Thoracic aorta (tissue), 2 donors: ENCODE measurements at places on chromosomes 7 and 10.
A peak's percentile ranks its signal among the peaks of the same experiment; 100 is the strongest.

- no peak overlapping the region for H3K4me3 ChIP-seq
- no peak for DNase-seq
- H3K4me1 ChIP-seq: no peaks in the 10 kb centered on the region
- H3K36me3 ChIP-seq: no peaks in the 10 kb centered on the region
- H3K27ac ChIP-seq: no peak overlapping the region
These were observed 399.5 kb upstream of the ANKRD30A start for GRCh38 chr10:36725581-36726520.

DNA sequence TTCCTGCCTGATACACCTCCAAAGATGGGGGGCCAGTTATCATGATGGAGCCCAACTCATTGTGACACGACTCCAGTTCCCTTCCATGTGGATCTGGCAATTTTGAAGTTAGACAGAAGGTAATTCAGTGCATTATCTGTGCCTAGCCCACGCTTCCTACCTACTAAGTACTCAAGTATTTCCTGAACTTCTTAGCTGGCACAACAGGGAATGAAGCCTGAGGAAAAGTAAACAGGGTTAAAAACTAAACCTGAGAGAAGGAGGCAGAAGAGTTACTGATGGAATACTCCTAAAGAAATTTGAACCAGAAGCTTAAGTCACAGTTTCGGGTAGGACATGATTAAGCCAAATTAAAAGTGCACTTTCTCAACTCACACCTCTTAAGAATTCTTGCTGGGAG lies 1.1 kb upstream of the SEC31B start:
- H3K4me3 ChIP-seq: no peak overlapping the region
- H3K27me3 ChIP-seq: no peaks in the 10 kb centered on the region
- H3K27ac ChIP-seq: no peak overlapping the region
- peaks cover 15% of the 10 kb centered on the region for H3K4me1 ChIP-seq
- no peak for DNase-seq

DNA sequence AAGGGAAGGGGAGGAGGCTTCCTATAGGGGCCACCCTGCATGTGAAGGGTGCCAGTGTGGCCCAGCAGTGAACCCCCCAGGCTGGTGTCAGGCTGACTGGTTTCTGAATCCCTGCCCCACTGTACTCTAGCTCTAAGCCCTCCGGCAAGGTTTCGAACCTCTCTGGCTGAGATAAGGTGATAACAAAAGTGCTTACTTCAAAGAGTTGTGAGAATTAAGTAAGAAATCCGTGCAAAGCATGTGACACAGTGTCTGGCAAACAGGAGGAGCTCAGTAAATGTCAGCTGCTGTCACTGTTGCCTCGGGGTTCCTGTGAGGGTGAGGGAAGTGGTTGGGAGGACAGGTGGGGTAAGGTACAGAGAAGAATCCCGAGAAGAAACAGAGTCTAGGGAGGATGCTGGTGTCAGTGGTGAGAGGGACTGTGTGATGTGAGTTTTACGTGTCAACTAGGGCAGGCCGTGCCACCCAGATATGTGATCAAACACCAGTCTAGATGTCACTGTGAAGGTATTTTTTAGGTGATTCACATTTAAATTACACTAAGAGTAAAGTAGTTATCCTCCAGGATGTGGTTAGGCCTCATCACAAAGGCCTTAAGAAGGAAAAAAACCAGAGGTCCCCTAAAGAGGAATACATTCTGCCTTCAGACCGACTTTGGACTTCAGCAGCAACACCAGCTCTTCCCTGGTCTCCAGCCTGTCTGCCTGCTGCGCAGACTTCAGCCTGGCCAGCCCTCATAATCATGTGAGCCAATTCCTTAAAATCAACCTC lies 64.4 kb downstream of the BPGM start:
- no peak overlapping the region for H3K4me3 ChIP-seq
- H3K36me3 ChIP-seq: no peaks in the 10 kb centered on the region
- DNase-seq: no peak
- H3K27me3 ChIP-seq: no peaks in the 10 kb centered on the region

- no peak overlapping the region for H3K4me3 ChIP-seq
- no peaks in the 10 kb centered on the region for H3K27me3 ChIP-seq
- no peaks in the 10 kb centered on the region for H3K36me3 ChIP-seq
- peaks cover 5% of the 10 kb centered on the region for H3K4me1 ChIP-seq
These were observed 53.9 kb upstream of the IL6 start for GRCh38 chr7:22672846-22673680.

- H3K4me3 ChIP-seq: no peak overlapping the region
- no peak for DNase-seq
- H3K4me1 ChIP-seq: no peaks in the 10 kb centered on the region
- no peaks in the 10 kb centered on the region for H3K27me3 ChIP-seq
These were observed 347.2 kb upstream of the KCND2 start for GRCh38 chr7:119925581-119926289.

- no peak overlapping the region for H3K4me3 ChIP-seq
- no peaks in the 10 kb centered on the region for H3K4me1 ChIP-seq
- no peak overlapping the region for H3K27ac ChIP-seq
- DNase-seq: no peak
These were observed 91.2 kb upstream of the CCZ1B start for GRCh38 chr7:6917258-6917657.

GRCh38 chr10:76255241-76255640 lies 823.8 kb downstream of the LRMDA start:
- no peak overlapping the region for H3K27ac ChIP-seq
- H3K36me3 ChIP-seq: no peaks in the 10 kb centered on the region
- H3K4me1 ChIP-seq: peaks cover 15% of the 10 kb centered on the region
- no peak for DNase-seq

DNA sequence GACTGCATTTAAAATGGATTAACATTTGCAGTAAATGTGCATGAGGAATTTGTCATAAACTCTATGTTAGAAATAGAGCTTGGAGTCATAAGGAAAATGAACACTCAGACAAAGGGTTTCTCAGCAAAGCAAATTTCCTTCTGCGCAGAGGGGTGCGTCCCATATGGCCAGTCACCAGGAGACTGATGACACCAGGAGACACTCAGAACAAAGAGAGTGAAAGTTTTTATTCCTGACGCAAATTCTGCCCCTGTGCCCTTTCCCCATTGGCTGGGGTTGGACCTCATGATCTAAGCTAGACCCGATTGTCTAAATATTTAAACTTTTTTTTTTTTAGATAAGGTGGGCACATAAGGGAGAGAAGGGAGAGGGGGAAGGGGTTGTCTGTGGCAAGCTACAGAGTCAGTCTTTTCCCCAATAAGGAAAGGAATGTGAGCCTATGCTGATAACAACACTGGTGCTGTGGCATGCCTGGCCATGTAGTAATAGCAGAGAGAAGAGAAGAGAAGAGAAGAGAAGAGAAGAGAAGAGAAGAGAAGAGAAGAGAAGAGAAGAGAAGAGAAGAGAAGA lies 202.0 kb downstream of the POM121L12 start:
- H3K4me1 ChIP-seq: peaks cover 11% of the 10 kb centered on the region
- H3K27ac ChIP-seq: peak overlapping the region; percentile 54
- H3K4me3 ChIP-seq: peak overlapping the region; percentile 50
- no peaks in the 10 kb centered on the region for H3K27me3 ChIP-seq
- no peak for DNase-seq

GRCh38 chr7:97001656-97002554 lies 3.4 kb upstream of the DLX6 start:
- peaks cover 13% of the 10 kb centered on the region for H3K4me1 ChIP-seq
- no peaks in the 10 kb centered on the region for H3K36me3 ChIP-seq
- H3K4me3 ChIP-seq: no peak overlapping the region
- H3K27ac ChIP-seq: no peak overlapping the region
- no peak for DNase-seq

DNA sequence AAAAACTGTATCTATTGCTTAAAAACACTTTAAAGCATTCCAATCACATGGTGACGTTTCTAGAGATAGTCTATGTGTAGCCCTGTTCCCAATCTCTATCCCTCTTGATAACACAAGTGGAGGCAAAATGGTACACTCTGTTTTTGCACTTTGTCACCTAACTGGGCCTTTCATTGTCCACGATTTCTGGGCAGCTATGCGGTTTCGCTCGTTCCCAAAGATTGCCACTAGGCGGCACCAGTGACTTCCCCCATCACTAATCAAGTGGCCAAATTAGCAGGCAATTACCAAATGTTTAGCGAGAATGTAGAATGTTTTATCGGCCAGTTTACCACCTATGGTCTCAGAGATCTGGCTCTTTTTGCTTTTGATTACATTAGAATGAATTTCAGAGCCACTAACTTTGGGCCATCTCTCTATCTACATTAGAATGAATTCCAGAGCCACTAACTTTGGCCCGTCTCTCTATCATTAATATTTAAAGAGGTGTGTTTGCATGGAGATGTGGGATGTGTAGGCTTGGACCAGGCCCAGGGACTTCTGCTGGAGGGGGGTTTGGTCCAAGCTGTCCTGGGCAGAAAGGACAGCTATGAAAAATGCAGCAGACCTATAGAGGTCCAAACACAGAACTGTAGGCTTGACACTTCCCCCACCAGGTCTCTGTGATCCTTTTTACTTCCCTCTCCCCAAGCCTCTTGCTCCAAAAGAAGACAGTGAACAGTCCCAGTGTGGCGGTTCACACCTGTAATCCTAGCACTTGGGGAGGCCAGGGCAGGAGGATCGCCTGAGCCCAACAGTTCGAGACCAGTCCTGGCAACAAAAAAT lies 90.1 kb downstream of the EPC1 start:
- no peaks in the 10 kb centered on the region for H3K4me1 ChIP-seq
- no peak for DNase-seq
- H3K4me3 ChIP-seq: no peak overlapping the region
- H3K27ac ChIP-seq: no peak overlapping the region
- H3K27me3 ChIP-seq: no peaks in the 10 kb centered on the region
- no peaks in the 10 kb centered on the region for H3K36me3 ChIP-seq

DNA sequence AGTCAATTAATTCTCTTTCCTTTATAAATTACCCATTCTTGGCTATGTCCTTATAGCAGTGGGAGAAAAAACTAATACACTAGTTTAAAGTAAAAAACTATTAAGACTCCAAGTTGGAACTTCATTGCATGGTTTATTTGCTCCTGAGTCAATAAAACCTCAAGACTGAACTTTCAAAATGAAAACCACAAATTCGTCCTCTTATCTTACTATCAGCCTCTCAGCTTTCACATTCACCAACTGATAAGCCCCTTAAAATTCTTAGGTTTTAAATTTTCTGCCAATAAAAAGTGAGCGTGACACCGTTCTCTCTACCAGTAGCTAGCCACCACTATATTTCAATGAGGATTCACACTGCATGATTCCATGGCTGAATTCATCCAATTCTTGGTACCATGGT lies 346.4 kb upstream of the NPSR1 start:
- no peak overlapping the region for H3K4me3 ChIP-seq
- no peaks in the 10 kb centered on the region for H3K36me3 ChIP-seq
- no peak for DNase-seq
- no peaks in the 10 kb centered on the region for H3K27me3 ChIP-seq
- no peaks in the 10 kb centered on the region for H3K4me1 ChIP-seq

GRCh38 chr10:61904733-61905725 lies 3.5 kb downstream of the ARID5B start:
- no peak for DNase-seq
- no peaks in the 10 kb centered on the region for H3K36me3 ChIP-seq
- peak overlapping the region; percentile 97 for H3K4me3 ChIP-seq
- H3K27ac ChIP-seq: peak overlapping the region; percentile 98
- peaks cover 8% of the 10 kb centered on the region for H3K4me1 ChIP-seq

GRCh38 chr10:13382703-13383398 lies 34.8 kb upstream of the SEPHS1 start:
- no peak overlapping the region for H3K27ac ChIP-seq
- H3K4me3 ChIP-seq: peak overlapping the region; percentile 27
- H3K36me3 ChIP-seq: no peaks in the 10 kb centered on the region
- H3K4me1 ChIP-seq: no peaks in the 10 kb centered on the region
- no peak for DNase-seq
- H3K27me3 ChIP-seq: no peaks in the 10 kb centered on the region

- no peaks in the 10 kb centered on the region for H3K36me3 ChIP-seq
- H3K27me3 ChIP-seq: no peaks in the 10 kb centered on the region
These were observed 235.3 kb downstream of the PHF14 start for GRCh38 chr7:11208883-11209465.

DNA sequence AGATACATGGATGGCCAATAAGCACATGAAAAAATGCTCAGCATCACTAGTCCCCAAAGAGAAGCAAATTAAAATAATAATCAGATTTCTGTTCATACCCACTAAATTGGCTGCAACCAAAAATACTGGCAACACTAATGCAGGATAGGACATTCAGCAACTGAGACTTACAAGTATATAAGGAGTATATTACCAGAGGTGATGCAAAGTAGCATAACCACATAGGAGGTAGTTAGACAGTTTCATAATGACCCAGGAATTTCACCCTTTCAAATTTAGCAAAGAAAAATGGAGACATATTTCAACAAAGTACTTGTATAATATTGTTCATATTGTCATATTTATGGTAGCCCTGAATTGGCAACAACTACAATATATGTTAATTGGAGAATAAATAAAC lies 727.8 kb downstream of the GRID1 start:
- no peak for DNase-seq
- H3K4me1 ChIP-seq: peaks cover 10% of the 10 kb centered on the region
- no peak overlapping the region for H3K27ac ChIP-seq
- H3K27me3 ChIP-seq: no peaks in the 10 kb centered on the region
- no peak overlapping the region for H3K4me3 ChIP-seq

DNA sequence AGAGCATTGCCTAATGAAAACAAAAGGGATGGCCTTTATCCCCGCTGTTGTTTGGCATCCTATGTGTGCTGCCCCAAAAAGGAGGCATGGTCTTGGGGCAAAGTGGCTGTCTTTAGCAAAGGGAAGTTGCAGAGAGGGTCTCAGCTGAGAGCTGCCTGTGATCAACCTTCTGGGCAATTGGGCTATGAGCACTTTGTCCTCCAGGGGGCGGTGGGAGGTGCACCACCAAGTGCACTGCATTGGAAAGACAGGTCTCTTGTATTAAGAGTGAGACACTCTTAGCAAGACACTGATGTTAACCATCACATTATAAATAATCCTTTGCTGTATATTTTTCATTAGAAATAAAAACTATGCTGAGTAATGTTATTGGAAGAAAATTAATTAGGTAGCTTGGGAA lies 314.8 kb downstream of the POM121L12 start:
- no peak overlapping the region for H3K27ac ChIP-seq
- H3K4me1 ChIP-seq: no peaks in the 10 kb centered on the region
- H3K27me3 ChIP-seq: no peaks in the 10 kb centered on the region
- DNase-seq: no peak

- peaks cover 18% of the 10 kb centered on the region for H3K4me1 ChIP-seq
- H3K27me3 ChIP-seq: no peaks in the 10 kb centered on the region
- peak overlapping the region; percentile 90 for H3K4me3 ChIP-seq
- H3K36me3 ChIP-seq: peaks cover 52% of the 10 kb centered on the region
- no peak for DNase-seq
These were observed 498 bp downstream of the NDST2 start for GRCh38 chr10:73810735-73811465.

- H3K36me3 ChIP-seq: no peaks in the 10 kb centered on the region
- H3K4me1 ChIP-seq: peaks cover 34% of the 10 kb centered on the region
- H3K4me3 ChIP-seq: no peak overlapping the region
These were observed 32.6 kb upstream of the ELN start for GRCh38 chr7:73995330-73995729.

GRCh38 chr10:29766753-29767152 lies 132.0 kb upstream of the SVIL start:
- H3K27me3 ChIP-seq: no peaks in the 10 kb centered on the region
- no peak for DNase-seq
- H3K4me3 ChIP-seq: no peak overlapping the region
- no peaks in the 10 kb centered on the region for H3K36me3 ChIP-seq
- peaks cover 3% of the 10 kb centered on the region for H3K4me1 ChIP-seq
- H3K27ac ChIP-seq: no peak overlapping the region
